ENCODE measurements at places on chromosomes 3 and 15.

GRCh38 chr15:57544848-57545480 lies 46.7 kb upstream of the MYZAP start:
- peak; percentile 10 for DNase-seq

- DNase-seq, result no peak
Observed at GRCh38 chr3:126848991-126849390, 133.9 kb upstream of the PLXNA1 start.

DNA sequence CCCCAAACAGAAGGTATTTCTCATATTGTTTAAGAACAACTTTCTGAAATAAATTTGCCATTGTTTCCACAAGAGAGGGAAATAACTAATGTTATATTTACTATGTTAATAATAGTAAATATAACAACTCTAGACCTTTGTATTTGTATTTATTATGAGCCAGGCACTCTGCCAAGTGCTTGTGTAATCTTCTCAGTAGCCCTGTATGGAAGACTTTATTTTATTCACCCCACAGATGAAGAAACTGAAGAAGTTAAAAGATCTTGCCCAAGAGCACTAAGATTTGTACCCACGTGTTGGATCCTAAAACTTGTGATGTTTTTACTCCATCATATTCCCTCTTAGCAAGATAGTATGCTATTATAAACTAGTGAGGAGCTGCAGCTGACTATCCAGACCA lies 12.0 kb upstream of the GNB4 start:
- no peak for DNase-seq

DNA sequence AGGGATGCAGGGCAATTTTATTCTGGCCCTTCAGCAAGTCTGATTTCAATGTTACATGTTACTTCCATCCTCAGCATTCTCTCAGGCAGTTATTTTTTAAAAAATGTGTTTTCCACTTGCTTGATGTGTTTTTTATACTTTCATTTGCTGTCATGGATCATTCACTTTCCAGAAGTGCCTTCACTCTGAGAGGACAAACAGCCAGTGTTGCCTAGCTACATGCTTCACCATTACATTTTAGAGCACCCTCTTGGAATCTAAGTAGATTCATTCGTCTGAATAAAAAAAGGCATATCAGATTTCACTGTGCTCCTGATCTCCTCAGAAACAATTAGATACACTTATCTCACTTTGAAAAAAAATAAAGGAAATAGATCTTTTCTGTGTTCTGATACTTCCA lies 93.6 kb upstream of the POU1F1 start:
- DNase-seq, result peak; percentile 51

DNA sequence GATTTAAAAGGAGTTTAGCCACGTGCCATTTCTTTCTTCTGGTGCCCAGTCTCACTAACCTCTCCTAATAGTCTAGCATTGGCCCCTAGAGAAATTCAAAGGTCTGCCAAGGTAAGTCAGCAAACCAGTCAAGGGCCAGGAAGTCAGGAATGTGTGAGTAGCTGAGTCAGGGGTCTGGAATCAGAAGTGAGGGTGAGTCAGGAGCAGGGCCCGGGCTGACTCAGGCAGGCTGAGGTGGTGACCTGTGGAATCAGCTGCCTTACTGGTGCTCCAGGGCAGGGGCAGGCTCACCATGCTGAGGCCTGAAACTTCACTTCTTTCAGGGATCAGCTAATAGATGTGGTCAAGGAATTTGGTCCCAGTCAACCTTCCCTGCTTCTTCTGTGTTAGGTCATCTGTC lies 105.8 kb upstream of the MYZAP start:
- no peak for DNase-seq

- DNase-seq, result no peak
Observed at GRCh38 chr3:128804017-128804810, 75.2 kb upstream of the ACAD9 start.

- DNase-seq, result no peak
Observed at GRCh38 chr15:101469520-101470288, 19.8 kb downstream of the PCSK6 start.

- DNase-seq, result no peak
Observed at GRCh38 chr3:120652896-120653545, 29.0 kb downstream of the HGD start.

DNA sequence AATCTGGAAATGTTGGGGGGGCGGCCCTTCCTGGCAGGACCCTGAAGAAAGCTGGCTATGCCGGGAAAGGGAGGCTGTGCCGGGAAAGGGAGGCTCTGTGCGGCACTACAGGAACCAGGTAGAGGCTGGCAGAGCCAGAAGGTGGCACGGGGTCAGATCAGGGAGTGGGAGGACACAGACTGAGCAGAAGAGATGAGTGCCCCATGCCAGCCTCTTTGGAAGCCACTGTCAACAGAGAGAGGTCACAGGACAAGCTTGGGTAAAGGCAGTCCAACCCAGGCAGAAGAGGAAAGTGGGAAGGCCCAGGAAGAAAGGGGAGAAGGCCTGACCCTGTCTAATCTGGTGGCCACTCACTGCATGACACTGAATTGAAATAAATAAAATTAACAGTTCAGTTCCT lies 1.5 kb downstream of the C15orf62 start:
- no peak for DNase-seq

GRCh38 chr3:170636400-170636973 lies 50.6 kb upstream of the SLC7A14 start:
- no peak for DNase-seq

- DNase-seq, result no peak
Observed at GRCh38 chr3:71074423-71074822, 509.1 kb downstream of the FOXP1 start.

DNA sequence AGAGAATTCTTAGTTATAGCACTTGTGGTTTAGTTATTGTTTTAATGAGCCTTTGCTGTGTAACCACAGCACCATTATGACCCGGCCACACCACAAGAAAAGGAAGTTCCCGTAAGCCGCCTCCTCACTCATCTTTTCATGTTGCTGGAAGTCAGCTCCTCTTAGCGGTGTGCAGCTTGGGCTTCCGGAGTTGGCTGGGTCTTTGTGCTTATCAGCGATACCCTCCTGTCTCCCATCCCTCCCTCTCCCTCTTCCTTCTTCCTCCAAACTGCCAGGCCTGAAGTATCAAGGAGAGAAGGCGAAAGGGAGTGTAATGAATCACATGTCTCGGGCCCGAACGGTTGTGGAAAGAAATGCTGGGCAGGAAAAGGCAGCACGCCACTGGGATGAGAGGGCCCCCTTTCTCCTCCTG lies 353.5 kb downstream of the MCTP2 start:
- DNase-seq, result no peak

DNA sequence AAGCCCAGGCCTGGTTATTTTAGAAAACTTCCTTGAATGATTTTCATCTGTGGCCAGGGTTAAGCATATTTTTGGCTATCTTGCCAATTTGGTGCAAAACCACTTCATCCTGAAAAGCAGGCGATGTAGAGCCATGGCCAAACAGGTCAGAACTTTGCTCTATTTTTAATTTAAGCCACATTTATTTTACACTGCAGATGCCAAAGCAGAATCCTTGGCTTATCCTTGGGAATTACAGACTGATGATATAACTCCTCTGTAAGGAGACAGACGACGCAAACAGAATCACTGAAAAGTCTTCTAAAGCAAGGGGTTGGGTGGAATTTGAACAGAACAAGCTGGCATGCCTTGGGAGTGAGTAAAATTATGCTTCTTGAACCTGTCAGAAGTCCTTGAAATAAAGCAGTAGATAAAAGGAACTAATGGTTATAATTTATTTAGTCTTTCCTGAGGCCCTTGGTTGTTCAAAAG lies 121.9 kb downstream of the CHST2 start:
- no peak for DNase-seq

- no peak for DNase-seq
Observed at GRCh38 chr15:45855210-45855906, 220.5 kb downstream of the SQOR start.
